Effector CD8-positive, alpha-beta T cell (primary cell): ENCODE measurements at places on chromosomes 5 and 9.

GRCh38 chr9:14096258-14096922 lies 217.6 kb downstream of the NFIB start:
- no peak for DNase-seq

DNA sequence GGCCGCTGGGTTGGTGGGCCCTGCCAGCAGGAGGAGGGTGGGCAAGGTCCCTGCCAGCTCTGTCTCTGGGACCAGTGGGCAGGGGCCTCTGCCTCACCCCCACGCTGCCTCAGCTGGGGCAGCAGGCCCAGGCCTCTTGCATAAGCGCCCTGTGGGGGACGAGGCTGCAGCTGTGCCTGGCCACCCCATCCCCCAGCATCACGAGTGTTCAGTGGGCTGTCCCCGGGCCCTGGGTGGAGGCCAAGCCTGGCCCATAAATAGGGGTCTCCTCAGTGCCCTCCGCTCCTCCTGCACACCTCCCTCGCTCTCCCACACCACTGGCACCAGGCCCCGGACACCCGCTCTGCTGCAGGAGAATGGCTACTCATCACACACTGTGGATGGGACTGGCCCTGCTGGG lies at the start of gene PTGDS:
Gene PTGDS (plus strand): TSS at position 282 of the 400 bp plus-strand sequence. CDS start 75 bp downstream, at position 357.
- DNase-seq, result no peak

DNA sequence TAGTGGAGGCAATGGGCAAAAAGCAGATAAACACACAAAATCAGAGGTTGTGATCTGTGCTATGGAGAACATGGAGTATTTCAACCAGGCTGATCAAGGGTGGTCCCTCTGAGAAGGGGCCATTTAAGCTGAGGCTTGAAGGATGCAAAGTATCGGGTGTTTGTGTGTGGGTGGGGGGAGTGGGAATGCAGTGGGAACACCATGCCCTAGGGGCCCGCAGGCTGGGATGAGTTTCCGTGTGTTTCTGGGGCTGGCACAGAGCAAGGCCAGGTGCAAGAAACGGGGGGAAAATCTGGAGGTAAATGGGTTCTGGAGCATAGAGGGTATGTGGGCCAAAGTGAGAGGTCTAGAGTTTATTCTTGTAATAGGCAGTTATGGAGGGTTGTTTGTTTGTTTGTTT lies 13.8 kb upstream of the LARP1 start:
- no peak for DNase-seq

DNA sequence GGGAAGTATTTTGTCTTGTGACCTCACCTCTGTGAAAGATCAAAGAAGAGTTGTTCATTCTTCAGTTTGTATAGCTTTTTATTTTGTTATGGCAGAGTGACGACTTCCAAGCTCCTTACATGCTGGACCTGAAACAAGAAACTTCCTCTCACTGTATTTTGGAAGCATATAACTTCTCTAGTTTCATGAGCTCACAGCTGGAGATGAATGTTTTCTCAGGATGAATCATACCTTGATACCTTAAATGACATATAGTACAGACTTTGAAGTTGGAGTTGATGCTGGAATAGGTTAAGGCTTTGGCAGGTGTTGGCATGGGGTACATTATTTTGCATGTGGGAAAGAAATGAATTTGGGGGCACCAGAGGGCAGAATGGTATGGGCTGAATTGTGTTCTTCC lies 112.5 kb downstream of the SLC25A46 start:
- DNase-seq, result no peak

DNA sequence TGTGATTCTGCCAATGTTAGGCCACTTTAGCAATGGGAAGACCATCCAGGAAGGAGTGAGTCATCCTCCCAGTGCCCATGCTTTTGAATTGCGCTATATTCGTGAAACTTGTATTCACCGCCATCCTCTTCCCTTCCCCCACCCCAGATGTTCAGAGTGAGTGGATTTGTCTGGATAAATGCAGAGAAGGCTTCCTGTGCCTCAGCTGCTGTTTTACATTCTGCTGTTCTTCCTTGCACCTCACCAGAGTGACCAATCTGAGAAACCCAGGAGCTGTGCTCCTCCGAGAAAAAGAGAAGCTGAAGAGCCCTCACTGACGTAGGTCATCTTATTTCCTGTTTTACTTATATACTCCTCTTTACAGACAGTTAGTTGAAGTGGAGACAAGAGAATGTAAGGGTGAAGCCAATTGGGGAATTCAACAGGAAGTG lies 24.6 kb upstream of the SVEP1 start:
- no peak for DNase-seq

GRCh38 chr9:26561928-26562327 lies 330.7 kb downstream of the CAAP1 start:
- DNase-seq, result no peak

GRCh38 chr5:96565582-96566265 lies 96.5 kb upstream of the CAST start:
- DNase-seq, result no peak

DNA sequence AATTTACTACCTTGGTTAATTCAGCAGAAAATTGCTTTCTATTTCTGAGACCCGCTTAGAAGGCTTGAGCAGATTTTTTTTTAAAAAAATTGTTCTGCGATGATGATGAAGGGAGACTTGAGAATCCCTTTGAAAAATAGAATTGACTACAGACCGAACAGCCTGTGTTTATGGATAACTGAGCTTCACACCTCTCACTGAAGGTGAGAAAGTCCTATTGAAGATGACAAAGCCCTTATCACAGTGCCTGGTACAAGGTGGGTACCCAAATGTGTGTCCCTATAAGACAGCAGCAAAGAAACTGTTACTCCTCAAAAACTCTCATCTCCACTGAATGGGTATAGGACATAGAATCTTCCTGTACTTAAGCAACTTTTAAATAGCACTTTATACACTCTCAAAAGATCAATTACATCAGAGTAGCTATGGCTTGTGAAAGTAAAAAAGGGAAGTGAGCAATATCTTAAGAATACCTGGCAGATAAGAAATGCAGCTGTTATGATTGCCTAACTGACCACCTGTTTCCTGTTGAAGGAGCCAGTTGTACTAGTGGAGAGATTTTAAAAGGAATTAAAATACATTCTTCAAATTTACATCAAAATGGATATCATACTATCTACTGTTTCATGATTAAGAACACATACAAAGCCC lies 419.7 kb downstream of the CHSY3 start:
- DNase-seq, result no peak

DNA sequence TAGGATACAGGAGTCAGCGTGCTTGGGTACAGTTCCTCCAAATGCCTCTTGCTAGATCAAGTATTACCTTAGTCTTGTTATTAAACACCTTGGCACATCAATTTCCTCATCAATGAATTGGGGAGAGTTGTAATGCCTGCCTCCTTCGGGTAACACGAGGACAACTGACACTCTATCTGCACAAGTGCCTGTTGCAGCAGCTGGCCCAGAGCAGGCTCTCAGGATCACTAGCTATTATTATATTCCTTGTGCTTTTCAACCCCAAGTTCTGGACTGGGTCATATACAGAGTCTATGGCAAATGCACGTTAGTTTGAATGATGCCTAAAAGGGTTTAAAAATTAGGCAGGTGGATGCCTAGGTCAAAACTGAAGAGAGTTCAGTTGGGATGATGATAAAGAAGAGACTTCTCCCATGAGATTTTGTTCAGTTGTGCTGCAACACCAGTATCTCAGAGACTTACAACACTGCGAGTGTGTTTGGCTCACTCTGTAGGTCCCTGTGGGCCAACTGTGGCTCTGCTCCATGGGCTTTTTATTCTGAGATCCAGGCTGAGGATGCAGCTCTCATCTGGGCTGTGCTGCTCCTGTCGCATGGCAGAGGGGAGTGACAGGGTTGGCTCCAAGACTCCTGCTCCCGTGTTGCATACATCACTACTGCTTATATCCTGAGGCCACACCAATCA lies 41.1 kb upstream of the TEX48 start:
- DNase-seq, result no peak

DNA sequence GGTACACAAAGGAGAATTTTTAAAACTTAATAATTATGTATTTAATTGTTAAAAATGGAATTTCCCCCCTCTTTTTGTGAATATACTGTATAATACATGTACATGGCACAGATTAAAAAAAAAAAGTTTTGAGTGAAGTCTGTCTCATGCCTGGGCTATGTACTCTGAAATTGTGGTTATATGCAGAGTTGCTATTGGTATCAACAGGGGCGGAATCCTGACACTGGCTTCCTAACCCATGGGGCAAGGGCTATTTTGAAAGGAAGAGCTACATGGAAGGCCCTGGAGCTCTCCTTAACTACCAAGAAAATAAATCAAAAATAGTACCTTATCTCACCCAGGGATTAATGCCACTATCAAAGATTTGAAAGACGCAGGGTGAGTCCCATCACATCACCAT lies 865 bp upstream of the FAM193B start:
- no peak for DNase-seq

GRCh38 chr9:86275962-86276361 lies 6.4 kb downstream of the ISCA1 start:
- no peak for DNase-seq

DNA sequence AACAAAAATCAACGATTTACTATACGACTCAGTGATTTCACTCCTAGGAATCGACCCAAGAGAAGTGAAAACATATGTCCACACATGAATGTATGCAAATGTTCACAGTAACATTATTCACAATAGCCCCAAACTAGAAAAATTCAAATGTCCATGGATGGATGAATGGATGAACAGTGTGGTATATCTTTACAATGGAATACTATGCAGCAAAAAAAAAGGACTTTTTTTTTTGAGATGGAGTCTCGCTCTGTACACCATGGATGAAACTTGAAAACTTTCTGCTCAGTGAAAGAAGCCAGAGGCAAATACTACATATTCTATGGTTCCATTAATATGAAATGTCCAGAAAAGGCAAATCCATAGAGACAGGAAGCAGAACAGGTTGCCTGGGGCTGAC lies 233.8 kb downstream of the ROR2 start:
- DNase-seq, result no peak

- no peak for DNase-seq
Observed at GRCh38 chr5:135242021-135242865, 156.8 kb downstream of the MACROH2A1 start.

DNA sequence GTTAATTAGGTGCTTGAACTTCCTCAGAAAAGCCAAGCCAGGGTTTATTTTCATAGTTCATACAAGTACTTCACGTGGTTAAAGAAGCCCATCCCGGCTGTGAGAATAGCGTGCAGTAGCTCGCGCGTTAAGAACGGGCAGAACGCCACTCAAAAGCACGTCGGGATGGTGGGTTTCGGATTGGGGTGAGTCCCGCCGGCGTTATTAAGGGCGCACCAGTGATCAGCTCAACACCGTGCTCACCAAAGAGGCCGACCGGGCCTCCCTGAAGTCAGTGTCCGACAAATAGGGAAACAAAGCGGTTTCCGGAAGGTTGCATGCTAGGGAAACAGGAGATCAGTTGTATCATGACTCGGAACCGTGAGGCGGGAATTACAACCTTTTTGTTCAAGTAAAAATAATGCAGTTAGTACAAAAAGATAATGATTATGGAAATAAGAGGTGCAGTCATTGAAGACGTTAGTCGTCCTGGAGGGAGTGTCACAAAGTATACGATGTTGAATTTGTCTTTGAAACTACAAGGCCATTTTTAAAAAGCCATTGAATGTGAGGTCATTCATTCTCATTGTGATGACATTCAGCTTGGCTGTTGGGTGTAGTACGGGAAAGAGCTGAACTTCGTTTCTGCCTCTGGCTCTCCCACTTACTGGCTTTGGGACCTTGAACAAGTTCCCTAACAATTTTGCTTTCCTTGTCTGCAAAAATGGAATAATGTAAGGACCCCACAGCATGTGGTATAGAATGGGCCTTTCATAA lies 992 bp downstream of the SETD9 start:
- peak; percentile 34 for DNase-seq

GRCh38 chr9:97431549-97432143 lies 19.8 kb downstream of the TDRD7 start:
- DNase-seq, result no peak

DNA sequence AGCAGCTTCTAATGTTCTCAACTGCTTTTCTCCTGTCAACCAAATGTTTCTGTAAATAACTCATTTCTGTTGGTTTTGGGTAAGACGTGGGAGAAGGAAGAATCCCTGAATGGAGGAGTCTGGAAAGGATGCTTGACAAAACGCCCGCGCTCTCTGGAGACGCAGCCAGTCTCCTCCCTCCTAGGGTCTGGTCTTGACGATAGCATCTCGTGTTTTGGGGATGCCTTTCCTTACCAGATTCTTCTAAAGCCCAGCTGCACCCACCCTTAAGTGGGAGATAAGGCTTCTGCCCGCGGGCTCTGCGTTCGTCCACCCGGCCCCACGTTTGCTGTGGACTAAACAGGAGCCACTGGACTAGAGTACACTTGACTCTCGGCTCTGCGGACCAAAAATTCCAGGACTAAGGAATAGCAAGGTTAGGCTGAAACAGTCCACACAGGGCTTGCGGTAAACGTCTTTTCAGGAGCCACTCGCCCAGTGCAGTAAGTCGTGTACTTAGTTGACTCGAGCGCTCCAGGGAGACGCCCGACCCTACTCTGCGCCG lies 491 bp upstream of the CTSL start:
- no peak for DNase-seq

GRCh38 chr5:775961-776861 lies 8.3 kb downstream of the ZDHHC11B start:
- DNase-seq, result no peak

DNA sequence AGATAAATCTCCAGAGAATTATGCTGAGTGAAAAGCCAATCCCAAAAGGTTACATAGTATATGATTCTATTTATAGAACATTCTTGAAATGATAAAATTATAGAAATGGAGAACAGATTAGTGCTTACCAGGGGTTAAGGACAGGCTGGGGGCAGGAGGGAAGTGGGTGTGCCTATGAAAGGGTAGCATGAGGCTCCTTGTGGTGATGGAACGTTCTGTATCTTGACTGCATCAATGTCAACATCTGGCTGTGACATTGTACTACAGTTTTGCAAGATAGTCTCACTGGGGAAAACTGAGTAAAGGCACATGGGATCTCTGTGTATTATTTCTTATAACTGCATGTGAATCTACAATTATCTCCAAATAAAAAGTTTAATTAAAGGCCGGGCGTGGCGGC lies 22.3 kb downstream of the ORM2 start:
- no peak for DNase-seq

GRCh38 chr9:22240619-22241018 lies 206.0 kb upstream of the DMRTA1 start:
- DNase-seq, result no peak

- no peak for DNase-seq
Observed at GRCh38 chr9:28967226-28967625, 1393.9 kb upstream of the C9orf72 start.

DNA sequence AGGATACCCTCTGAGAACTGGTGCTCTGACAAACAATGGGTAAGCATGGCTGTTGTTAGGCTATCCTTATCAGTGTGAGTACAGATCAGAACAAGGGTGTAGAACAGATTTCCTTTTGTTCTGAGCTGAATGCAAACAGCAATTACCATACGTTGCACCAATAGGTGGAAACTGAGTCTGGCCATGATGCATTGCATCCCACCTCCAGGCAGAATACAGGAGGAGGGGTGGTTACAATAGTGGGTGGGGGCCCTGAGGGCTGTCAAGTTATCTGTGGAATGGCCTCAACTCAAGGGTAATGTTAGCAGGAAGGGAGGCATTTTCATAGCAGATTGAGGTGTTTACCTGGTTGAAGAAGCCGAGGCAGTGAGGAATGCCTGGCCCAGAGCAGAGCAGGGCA lies 54.3 kb upstream of the GLRX start:
- no peak for DNase-seq

GRCh38 chr9:87557996-87558395 lies 60.3 kb downstream of the DAPK1 start:
- DNase-seq, result no peak

GRCh38 chr9:86242071-86242470 lies 17.4 kb downstream of the C9orf153 start:
- DNase-seq, result no peak
